ENCODE measurements at places on chromosomes 6 and 20.

GRCh38 chr20:9412309-9412708 lies 102.1 kb upstream of the LAMP5 start:
- no peak for DNase-seq

DNA sequence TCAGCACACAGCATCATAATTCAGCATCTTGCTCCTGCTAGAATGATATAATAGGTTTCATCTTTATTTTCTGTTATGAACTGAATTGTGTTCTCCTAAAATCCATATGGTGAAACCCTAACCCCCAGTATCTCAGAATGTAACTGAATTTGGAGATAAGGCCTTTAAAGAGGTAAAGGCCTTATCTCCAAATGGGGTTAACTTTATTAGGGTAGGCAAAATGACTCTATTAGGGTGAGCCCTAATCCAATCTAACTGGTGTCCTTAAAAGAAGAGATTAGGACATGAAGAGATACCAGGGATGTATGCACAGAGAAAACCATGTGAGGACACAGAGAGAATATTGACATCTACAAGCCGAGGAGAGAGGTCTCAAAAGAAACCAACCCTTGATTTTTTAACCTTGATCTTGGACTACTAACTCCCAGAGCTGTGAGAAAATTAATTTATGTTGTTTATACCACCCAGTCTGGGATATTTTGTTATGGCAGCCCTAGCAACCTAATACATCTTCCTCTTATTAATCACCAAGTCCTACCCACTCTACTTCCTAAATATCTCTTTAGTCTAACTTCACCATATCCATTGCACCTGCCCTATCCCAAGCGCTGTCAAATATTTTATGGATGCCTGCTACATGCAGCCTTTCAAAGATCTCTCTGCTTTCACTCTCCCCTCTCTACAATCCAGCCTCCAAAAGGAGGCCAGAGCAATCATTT lies 8.5 kb upstream of the MRS2 start:
- no peak for DNase-seq

GRCh38 chr6:44474643-44475042 lies 87.1 kb downstream of the CDC5L start:
- no peak for DNase-seq

GRCh38 chr6:39330057-39330456 lies 7.6 kb upstream of the KCNK16 start:
- no peak for DNase-seq

- no peak for DNase-seq
Measured at GRCh38 chr20:58706150-58706892, 13.7 kb downstream of the NPEPL1 start.

DNA sequence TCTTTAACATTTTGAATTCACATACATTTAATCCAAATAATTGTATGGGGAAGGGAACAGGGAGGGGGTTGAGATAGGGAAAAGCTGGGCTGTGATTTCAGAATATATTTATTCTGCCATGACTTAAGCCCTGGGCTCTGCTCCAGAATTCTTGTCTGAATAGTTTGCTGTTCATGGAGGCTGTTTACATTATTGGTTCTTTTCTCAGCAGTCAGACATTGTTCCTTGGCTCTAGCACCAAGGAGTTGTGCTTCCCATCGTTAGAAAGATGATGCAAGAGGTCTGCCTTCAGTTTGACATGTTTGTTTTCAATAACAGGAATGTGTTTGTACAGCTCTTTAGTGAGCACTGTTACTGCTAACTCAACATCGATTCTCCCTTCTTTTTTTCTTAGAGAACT lies 198.8 kb upstream of the CDYL start:
- no peak for DNase-seq

DNA sequence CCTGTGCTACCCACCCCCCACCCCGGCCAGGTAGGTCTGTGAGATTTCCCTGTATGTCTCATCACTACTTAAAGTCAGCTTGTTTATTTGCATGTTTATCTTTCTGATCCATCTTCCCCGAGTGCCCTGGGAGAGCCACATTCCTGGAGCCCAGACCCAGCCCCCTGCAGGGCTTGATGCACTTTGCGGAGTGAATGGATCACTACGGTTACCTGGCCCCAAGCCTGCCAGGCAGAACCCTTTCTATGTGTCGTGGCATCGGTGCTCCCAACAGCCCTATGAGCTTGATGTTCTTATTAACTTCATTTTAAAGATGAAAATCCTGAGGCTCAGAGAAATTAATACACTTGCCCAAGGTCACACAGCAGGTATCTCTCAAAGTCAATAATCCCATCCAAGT lies 13.6 kb upstream of the SLCO4A1 start:
- no peak for DNase-seq

DNA sequence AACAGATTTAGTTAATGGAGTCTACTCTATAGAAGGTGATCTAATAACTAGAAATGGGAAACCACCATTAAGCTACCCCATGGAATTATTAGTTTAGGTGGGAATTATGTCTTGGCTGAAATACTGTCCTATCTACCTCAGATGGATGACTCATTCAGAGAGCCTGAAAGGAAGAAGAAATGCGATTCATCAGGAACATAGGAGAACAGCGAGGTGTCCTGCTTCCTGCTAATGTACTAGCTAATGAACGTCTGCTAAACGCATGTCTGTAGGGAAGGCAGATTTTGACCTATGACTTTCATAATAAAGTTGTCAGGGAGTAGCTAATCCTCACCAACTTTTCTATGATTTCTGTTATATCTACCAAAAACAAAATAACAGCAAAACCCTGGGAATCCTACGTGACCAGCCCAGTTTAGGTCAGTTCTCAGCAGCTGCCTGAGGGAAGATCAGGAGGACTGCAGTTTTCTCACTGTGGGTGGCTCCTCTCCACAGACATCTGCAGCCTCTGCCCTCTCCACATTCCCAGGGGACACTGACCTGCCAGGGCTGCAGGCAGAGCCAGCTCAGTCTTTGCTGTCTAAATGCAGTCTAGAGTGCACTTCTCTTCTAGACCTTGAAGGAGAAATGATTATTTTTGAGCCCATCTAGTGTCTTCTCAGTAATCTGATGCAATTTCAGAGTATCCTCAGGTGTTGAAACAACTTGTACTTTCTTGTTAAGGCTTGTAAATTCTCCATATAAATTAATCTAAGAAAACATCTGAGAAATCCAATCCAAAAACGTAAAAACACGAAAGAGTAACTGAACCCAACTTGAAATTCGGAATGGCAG lies 18.1 kb upstream of the SFT2D1 start:
- no peak for DNase-seq

GRCh38 chr6:110520209-110520965 lies 44.0 kb upstream of the SLC22A16 start:
- DNase-seq = no peak

- DNase-seq = no peak
Measured at GRCh38 chr6:124962639-124963415, 590 bp downstream of the RNF217 start.

- no peak for DNase-seq
Measured at GRCh38 chr20:62409931-62410745, 3.1 kb upstream of the CABLES2 start.

- DNase-seq = no peak
Measured at GRCh38 chr20:63878899-63879663, 14.0 kb downstream of the TPD52L2 start.

DNA sequence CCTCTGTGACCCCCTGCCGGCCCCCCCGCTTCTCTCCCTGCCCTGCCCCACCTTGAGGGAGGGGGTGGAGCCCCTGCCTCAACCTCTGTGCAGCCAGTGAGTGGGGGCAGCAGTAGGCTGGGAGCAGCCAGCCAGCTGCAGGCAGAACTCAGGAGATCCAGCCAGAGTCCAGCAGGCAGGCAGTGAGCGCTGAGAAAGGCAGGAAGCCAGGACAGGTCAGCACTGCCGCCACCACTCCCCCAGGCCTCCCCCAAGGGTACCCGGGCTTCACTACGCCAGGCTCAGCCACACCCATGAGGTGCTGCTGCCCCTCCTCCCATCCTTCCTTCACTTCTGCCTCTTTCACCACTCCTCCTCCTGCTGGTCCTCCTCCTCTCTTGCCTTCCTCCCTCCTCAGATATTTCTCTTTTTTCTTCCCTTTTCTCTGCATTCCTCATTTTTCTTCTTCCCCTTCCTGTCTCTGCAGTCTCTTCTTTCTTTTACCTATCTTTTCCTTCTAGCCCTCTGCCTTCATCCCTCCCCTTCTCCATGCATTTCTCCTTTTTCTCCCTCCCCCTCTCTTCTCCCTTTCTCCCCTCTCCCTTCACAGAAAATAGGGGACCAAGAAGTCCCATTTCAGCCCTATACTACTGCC lies 11.5 kb downstream of the TMEM63B start:
- DNase-seq = no peak

GRCh38 chr6:13065581-13065980 lies 262.8 kb downstream of the TBC1D7 start:
- DNase-seq = no peak

DNA sequence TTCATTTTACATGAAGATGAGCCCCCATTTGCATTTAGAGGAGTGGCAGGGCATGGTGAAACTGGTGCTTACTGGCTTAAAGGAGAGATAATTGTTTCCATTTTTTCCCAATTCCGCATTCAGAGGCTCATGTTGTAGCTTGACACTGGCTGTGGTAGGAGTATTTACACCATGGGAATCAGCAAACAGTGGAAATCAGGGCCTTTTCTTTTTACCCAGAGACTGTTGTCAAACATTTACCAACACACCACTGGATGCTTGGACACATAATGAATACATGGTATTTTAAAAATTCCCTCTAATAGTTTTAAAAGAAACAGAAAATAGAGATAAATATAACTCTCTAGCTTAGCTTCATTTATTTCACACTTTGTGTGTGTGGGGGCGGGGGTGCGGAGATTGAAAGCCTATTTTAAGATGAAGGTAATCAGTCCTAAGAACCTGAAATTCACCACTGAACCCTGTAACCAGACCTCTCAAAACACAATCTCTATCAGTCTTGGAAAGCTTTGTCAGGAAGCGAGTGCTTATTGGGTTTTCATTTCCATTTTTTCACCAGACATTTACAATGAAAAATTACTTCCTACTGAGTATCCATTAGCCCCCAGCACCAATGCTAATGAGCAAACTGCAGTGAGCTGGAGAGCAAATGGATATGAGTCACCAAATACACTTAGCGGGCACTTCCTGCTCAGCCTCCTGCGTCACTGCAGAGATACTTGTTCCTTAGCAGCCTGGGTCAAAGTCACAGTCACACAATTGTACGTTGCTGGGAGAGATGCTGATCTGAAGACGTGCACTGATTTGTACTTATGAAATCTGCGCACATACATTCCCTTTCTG lies 532.0 kb downstream of the BCKDHB start:
- DNase-seq = no peak

DNA sequence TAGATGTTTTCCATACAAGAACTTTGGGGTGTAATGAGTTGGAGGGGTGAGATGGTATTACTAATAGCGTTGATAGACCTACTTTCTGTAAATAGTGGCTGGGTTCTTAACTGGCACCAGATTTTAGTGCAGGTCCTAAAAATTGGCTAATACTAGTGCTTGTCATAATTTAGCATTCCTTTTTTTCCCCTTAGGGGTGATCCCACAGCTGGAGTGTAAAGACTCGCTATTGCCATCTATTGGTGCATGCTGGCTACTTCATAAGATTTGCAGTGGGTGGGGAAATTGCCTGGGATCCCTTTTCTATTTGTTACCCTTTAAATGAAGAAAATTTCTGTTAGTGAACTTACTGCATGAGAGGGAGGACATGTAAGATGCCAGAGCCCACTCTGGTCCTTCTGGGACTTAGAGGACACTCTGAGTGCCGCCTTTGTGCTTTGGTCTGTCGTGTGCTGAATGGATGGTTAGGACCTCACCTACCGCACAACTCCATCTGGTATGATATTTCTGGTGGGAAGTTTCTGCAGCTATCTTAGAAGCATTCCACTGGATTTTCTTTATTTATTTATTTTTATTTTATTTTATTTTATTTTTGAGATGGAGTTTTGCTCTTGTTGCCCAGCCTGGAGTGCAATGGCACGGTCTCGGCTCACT lies 195.5 kb downstream of the JARID2 start:
- DNase-seq = no peak

Data from activated naive CD8-positive, alpha-beta T cell treated with anti-CD3 and anti-CD28 coated beads, Interleukin-2, amount 50 U/mL, for 16 hours (primary cell).